Renal cortical epithelial cell (primary cell): ENCODE measurements at places on chromosomes 16 and 17.

DNA sequence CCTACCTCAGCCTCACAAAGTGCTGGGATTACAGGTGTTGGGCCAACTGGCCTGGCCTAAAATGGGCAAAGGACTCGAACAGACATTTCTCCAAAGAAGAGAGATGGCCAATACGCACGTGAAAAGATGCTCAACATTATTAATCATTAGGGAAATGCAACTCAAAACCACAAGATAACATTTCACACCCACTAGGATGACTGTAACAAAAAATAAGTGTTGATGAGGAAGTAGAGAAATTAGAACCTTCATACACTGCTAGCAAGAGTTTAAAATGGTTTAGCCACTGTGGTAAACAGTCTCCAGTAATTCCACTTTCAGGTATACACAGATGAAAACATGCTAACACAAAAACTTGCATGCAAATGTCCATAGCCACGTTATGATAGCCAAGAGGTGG is 5.7 kb downstream of the TMED6 start:
- no peak for DNase-seq

DNA sequence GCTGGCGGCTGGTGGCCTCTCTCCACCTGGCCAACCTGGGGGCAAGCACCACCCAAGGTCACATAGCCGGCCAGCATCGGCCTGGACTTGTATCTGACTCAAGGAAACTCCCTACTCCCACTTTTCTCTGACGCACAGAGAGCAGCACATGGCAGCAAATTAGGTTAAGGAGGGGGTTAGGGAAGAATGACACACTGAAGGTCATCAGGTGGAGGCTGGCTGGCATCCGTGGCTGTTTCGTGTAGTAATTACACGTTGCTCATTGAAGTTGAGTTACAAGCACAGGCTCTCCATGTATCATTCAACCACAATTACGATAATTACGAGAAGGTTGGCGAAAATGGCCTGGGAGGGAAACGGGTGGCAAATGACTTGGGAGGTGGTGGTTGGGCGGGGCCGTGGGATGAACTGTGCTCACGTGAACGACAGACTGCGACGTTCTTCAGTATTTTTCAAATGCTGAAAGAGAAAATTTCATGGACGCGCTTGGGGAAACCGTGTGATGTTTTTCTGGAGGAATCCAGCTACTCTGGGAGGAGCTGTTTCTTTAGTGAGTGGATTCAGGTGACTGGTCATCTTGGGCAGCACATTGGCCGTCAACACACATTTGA is 4.0 kb upstream of the METRNL start:
- no peak for DNase-seq

DNA sequence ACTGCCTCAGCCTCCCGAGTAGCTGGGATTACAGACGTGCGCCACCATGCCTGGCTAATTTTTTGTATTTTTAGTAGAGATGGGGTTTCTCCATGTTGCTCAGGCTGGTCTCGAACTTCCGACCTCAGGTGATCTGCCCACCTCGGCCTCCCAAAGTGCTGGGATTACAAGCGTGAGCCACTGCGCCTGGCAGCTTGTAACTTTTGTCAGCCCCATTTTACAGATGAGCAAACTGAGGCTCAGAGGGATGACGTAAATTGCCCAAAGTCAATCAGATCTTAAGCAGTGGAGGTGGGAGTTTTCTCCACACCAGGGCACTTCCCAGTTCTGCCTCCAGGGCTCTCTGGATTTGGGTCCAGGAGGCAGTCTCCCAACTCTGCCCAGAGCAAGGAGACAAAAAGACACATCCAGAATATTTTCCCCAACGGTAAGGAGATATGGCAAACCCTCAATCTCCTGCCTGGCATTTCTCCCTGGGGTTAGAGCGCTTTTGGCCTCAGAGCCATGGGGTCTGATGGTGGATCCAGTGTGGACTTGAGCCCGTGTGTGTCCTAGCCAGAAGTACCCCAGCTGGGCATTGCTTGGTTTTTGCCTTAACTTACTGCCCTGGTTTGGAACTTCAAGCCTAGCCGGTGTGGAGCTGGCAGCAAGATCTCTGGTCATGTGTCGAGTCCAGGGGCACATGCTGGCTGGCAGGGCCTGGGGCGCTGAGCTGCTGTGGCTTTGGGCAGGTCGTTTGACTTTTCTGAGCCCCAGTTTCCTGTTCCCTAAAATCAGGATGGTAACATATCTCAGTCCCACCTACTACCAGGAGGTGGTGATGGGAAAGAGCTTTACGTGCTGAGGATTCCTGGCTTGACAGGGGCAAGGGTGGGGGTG is 3.4 kb downstream of the ADAM11 start:
- no peak for DNase-seq

- no peak for DNase-seq
Observed at GRCh38 chr17:28466521-28467048, 6.9 kb upstream of the SLC13A2 start.

DNA sequence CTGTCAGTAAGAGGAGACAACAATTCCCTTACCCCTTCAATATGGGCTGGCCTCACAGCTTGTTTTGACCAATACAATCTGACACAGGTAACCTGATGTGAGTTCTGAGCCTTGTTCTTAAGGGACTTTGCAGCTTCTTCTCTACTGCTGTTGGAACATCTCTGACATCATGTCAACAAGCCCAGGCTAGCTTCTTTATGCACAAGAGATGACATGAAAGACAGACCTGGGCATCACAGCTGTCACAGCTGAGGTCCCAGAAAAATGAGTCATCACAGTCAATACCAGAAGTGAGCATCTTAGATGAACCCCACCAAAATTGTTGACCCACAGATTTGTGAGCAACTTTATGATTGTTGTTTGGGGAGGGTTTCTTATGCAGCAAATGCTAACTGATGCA is 431.7 kb upstream of the PSMD7 start:
- no peak for DNase-seq

DNA sequence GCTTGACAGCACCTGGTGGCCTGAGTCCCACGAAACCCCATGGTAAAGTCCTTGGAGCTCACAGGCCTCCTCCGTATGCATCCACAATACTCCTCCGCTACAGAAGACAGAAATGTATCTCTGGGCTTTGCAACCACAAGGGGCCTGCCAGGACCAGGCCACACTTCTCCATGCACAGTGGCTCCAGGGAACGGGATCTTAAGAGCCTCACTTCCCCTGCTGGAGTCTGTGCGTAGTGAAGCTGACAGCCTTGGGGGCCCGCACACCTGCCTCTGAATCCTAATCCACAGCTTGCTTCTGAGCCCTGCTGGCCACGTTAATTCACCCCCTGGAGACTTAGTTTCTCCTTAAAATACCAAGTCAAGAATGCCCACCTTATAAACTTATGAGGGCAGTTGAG is 125.7 kb downstream of the COPRS start:
- DNase-seq, result no peak

GRCh38 chr16:89510526-89510925 is 2.3 kb downstream of the SPG7 start:
- no peak for DNase-seq

- DNase-seq, result no peak
Observed at GRCh38 chr16:31476303-31477219, 4.6 kb downstream of the TGFB1I1 start.

GRCh38 chr16:24289166-24289700 is 33.1 kb downstream of the CACNG3 start:
- DNase-seq, result no peak

- DNase-seq, result no peak
Observed at GRCh38 chr17:82231312-82231561, 2.4 kb downstream of the SLC16A3 start.

- no peak for DNase-seq
Observed at GRCh38 chr17:17154981-17155380, 51.2 kb downstream of the PLD6 start.

- DNase-seq, result no peak
Observed at GRCh38 chr16:30494709-30495108, 22.2 kb downstream of the ITGAL start.

- DNase-seq, result no peak
Observed at GRCh38 chr16:1494711-1495110, 1.6 kb downstream of the TELO2 start.

DNA sequence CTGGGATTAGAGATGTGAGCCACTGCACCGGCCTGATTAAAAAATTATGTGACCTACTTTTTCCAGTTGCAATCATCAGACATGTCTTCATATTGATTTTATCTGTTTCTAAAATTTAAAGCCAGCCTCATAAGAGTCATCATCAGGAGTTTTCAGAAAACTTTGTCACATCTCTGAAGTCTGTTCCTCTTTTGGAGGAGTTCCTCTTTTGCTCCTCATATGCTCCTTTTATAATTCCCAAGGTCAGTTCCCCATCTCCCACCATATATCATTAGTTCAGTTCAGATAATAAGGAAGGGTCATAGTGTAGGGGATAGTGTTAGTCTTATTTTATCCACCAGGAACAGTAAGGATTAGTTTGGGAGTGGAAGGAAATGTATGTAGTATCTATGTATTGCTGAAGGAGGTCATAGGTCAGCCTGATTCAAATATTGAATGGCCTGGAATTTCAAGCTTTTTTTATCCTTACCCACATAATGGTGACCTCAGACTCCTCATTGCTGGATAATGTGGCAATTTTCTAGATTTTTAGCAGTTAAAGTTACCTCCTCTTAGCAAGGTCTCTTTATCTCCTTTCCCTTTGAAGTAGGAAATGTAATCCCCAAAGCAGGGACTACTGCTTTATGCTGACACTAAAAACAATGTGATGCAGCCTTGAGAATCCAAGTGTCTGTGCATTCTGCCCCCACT is 13.8 kb upstream of the DUSP14 start:
- no peak for DNase-seq

DNA sequence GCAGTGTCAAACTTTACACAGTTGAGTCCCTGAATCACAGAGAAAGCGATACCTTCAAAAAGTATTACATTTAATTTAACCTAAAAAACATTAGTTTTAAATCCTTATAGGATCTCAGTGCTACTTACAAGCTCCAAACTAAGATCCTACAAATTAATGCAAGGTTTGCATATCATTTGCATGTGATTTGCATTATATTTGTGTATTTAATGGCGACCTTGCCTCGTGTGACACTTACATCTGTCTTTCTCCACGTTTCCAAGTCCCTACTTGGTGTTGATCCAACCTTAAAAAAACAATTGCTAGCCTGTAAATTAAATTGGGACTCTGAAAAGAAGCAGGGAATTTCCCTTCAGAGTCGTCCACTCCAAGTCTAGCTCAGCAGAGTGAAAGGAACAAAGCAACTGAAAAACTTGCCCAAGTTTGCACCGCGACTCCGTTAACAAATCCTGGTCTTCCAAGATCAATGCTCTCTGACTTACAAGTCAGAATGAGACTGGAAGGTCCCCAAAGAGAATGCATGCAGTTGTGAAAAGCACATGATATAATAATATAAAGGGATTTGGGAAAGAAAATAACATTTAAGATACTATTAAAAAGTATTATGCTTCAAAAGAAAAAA is 739 bp upstream of the FAM117A start:
- DNase-seq, result no peak

GRCh38 chr17:72119873-72120641 is 763 bp upstream of the SOX9 start:
- DNase-seq, result peak; percentile 49

GRCh38 chr17:53571342-53571741 is 251.4 kb upstream of the KIF2B start:
- DNase-seq, result peak; percentile 66

- no peak for DNase-seq
Observed at GRCh38 chr17:45186801-45187354, 25.2 kb downstream of the HEXIM2 start.

- DNase-seq, result no peak
Observed at GRCh38 chr17:18258356-18259038, at the start of gene FLII. TSS of gene FLII (minus strand) at chr17:18258738. CDS start at chr17:18258690, 48 bp downstream.

- no peak for DNase-seq
Observed at GRCh38 chr17:80682372-80682771, 137.7 kb downstream of the RPTOR start.

DNA sequence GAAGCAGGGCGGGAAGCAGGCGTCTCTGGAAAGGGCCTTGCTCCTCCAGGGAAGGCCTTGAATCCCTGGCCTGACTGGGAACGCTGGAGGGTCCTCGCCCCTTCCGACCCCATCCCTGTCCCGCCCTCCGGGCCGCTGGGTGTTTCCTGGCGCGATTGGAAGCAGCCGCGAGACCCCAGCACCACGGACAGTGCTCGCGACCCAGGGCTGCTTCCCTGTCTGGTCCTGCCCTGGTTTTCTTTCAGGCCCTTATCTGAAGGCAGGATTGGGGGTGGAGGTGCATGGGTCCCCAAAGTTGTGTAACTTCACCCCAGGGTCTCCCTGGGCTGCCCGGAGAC is 2.1 kb downstream of the MGAT5B start:
- no peak for DNase-seq

DNA sequence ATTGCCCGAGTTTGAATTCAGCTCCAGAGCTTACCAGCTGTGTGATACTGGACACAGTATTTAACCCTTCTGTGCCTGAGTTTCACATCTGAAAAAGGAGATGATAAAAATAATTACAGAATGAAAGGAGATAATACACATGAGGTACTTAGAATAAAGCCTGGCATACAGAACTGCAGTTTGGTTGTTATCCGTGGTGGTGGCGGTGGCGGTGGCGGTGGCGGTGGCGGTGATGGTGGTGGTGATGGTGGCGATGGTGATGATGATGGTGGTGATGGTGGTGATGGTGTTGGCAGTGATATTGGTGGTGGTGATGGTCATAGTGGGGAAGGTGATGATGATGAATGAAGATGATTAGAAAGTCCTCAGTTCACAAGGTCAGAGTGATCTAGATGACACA is 57.2 kb downstream of the ABCC1 start:
- DNase-seq, result no peak

GRCh38 chr17:49067163-49067562 is 65.4 kb upstream of the B4GALNT2 start:
- DNase-seq, result no peak

DNA sequence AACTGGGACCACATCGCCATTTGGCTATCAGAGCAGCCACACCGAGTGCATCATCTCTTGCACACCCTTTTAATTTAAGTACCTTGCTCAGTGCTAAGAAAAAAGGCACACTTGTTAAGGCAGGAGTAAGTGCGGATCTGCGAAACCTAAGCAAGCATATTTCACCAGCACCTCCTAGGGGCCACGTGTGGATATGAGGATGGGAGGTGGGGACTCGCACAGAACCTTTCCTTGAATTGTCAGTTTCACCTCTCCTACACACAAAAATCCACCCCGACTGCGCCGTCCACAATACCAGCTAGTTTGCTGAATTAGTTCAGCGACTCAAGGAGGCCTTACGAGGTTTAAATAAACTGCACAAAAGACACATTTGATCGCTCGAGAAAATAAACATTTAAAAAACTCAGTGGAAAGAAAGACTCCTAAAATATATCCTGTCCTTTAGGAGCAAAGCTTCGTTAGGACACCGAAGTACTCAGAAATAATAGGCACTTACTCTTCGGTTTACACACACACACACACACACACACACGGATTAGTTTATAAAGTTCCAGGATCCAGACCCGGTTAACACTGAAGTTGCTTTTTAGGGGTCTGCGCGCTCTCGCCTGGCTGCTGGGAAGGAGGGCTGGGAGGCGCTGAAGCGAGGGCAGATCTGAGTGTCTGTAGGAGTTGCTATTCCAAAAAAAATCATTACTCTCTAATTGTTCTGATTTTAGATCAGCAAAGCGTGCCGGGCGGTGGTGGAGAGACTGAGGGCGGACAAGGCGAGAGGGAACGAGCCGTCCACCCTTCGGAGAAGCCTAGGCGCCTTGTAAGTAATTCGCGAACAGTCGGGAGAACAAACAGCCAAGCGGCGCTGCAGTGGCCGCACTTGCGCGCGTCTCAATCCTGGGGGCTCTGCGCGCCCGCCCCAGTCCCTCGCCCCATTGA is 1.0 kb upstream of the KCNJ2 start:
- DNase-seq, result peak; percentile 80
